ENCODE measurements at places on chromosomes 7 and 10. TPM values are rescaled to one million over a fixed set of nuclear protein-coding genes. Genes with fewer than 3 reads are reported as not detected.
A peak's percentile ranks its signal among the peaks of the same experiment; 100 is the strongest.

DNA sequence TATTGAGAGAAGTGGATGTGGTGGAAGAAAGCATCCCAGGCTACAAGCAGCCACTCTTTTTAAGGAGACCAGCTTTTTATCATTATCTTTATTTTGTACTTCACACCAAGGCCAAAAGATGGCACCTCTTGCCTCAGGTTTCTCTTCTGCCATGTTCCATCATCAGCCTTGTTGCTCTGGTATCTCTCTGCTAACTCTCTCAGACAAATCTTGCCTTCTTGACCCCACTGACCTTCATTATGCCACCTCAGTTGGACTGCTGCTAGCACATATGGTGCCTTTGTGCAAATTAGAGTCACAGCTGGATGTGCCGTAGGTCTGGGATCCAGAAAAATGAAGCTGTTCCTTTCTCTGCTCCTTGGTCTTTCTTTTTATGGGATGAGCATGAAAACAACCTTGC, 47.1 kb upstream of the DYNC1I1 start:
- H3K36me3 ChIP-seq: no peaks in the 10 kb centered on the region
- H3K27me3 ChIP-seq: no peaks in the 10 kb centered on the region
- no peaks in the 10 kb centered on the region for H3K4me1 ChIP-seq
- no peak overlapping the region for H3K4me3 ChIP-seq

DNA sequence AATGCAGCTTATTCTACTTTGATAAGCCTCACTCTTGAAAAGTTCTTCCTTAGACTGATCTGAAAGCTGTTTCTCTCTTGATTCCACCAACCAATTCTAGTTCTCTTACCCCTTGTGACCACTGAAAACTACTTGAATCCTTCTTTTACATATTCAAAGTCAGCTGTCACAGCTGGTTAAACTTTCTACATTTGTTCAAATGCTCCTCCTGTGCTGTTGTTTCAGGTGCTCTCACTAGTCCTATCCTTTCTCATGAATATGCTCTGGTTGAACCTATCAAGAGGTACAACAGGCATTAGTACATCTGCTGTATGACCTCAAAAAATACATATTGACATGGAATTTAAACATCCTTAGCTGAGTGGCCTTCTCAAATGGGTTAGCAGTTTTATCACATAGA, 91.5 kb downstream of the MYO3A start:
- H3K36me3 ChIP-seq: no peaks in the 10 kb centered on the region
- H3K27ac ChIP-seq: no peak overlapping the region
- no peak overlapping the region for H3K4me3 ChIP-seq
- H3K27me3 ChIP-seq: no peaks in the 10 kb centered on the region
- no peak for DNase-seq

GRCh38 chr7:156123362-156123761, 311.1 kb upstream of the SHH start:
- H3K27me3 ChIP-seq: peaks cover 2% of the 10 kb centered on the region
- H3K36me3 ChIP-seq: no peaks in the 10 kb centered on the region
- no peaks in the 10 kb centered on the region for H3K4me1 ChIP-seq
- H3K27ac ChIP-seq: no peak overlapping the region
- H3K4me3 ChIP-seq: no peak overlapping the region

- H3K27me3 ChIP-seq: no peaks in the 10 kb centered on the region
- peak; percentile 44 for DNase-seq
- no peak overlapping the region for H3K4me3 ChIP-seq
- H3K36me3 ChIP-seq: no peaks in the 10 kb centered on the region
Observed at GRCh38 chr7:9603291-9603690, 1169.9 kb downstream of the NXPH1 start.

DNA sequence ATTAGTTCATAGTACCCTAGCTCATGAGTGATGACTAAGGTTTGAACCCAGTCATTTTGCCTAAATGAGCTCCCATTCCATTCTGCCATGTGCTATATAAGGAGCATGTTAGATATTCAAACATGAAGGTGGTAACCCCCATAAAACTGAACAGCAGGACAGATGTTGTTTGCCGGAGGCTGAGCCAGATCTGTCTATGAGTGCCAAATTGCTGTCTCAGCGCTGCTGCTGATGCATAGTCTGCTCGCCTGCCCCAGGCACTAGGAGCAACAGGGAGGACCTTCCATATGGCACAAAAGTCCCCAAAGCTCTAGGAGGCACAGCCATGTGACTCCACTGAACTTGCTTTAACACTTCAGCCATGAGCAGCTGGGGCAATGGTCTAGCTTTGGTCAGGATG, 466.0 kb upstream of the GHITM start:
- H3K27me3 ChIP-seq: no peaks in the 10 kb centered on the region
- no peak for DNase-seq
- no peaks in the 10 kb centered on the region for H3K4me1 ChIP-seq
- no peak overlapping the region for H3K27ac ChIP-seq

HOXA6 gene
- polyA plus RNA-seq: 7.9 TPM
